Posterior cingulate gyrus (tissue), 11 donors: ENCODE measurements at places on chromosomes 1 and 21.
A peak's percentile ranks its signal among the peaks of the same experiment; 100 is the strongest.

GRCh38 chr1:198936371-198937083 lies 297.7 kb downstream of the PTPRC start:
- no peak for DNase-seq

GRCh38 chr1:43237121-43237520 lies 32.7 kb upstream of the TMEM125 start:
- DNase-seq, result no peak

GRCh38 chr21:31576428-31576827 lies 83.1 kb upstream of the SOD1 start:
- DNase-seq, result no peak

DNA sequence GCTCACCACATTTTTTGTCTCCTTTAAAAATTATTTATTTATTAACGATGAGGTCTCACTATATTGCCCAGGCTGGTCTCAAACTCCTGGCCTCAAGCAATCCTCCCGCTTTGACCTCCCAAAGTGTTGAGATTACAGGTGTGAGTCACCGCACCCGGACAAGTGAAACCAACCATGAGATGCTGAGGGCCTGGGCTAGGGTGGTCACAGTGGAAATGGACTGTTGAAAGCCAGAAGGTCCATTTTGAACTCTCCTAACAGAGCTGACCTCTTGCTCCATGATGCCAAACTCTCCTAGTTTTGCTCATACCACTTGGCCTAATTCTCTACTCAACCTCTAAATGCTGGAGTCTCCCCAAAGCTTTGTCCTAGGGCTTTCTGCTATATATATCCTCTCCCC lies 109.1 kb downstream of the SLC45A1 start:
- DNase-seq, result no peak

GRCh38 chr1:226204198-226204597 lies 17.7 kb upstream of the ACBD3 start:
- no peak for DNase-seq

- DNase-seq, result no peak
These were observed 463.8 kb downstream of the USP25 start for GRCh38 chr21:16193496-16194094.

- DNase-seq, result no peak
These were observed 1.7 kb downstream of the RNF223 start for GRCh38 chr1:1072299-1072848.

- DNase-seq, result no peak
These were observed 13.7 kb downstream of the MTARC2 start for GRCh38 chr1:220761688-220762427.

DNA sequence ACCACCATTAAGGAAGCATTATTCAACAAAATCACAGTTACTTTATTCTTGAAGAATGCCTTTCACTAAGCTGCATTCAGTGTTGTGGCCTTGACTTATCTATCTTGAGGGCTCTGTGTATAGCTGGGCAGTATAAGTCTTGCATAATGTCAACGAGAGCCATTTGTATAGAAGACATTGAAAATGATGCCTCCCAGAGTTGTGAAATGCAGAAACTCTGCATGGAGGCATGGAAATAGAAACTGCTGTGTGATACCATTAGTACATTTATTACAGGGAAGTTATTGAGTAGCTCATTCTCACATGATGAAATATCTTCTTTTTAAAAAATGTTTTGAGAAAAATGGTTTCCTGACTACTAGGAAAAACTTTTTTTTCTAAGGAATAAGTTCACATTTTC lies 111.4 kb upstream of the SNX7 start:
- no peak for DNase-seq

GRCh38 chr1:92536980-92537884 lies 50.5 kb upstream of the GFI1 start:
- no peak for DNase-seq

DNA sequence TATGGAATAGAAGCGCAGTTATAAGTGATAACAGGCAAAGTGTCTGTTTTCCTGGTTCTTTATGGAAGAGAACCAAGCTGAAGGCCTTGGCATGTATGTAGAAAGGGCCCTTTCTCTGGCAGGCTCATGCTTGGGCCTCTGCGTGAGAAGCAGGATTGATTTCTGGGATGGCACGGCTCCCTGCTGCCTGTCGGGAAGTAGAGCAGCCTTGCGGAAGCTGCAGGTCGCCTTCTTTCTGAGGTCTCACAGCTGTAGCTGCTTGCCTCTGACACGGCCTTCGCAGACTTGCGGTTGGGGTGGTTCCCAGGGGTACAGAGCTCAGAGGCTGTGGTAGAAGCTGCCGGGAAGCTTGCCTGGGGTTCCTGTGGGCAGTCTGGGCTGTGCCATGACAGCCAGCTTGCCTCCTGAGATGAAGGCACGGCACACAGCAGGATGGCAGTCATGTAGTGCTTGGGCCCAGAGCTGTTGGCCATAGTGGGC lies 39.4 kb downstream of the TRAPPC10 start:
- peak; percentile 38 for DNase-seq

DNA sequence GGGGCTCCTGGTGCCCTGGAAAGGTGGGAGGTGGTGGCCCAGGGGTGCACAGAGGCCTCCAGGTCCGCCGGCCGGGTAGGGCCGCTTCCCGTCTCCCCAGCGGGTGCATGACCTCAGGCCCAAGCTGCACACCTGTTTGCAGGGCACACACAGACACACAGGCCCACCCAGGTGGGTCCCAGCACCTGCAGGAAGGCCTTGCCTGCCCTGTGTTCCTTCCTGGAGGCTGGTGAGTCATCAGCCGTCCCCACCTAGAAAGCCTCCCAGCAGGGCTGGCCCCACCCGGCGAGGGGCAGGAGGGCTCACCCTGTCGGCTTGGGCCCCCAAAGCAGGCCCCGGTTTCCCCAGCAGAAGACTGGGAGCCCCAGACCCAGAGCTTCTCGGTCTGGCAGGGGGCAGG lies 23.6 kb upstream of the TTLL10 start:
- no peak for DNase-seq

- DNase-seq, result no peak
These were observed 16.2 kb upstream of the MPL start for GRCh38 chr1:43321331-43321891.

DNA sequence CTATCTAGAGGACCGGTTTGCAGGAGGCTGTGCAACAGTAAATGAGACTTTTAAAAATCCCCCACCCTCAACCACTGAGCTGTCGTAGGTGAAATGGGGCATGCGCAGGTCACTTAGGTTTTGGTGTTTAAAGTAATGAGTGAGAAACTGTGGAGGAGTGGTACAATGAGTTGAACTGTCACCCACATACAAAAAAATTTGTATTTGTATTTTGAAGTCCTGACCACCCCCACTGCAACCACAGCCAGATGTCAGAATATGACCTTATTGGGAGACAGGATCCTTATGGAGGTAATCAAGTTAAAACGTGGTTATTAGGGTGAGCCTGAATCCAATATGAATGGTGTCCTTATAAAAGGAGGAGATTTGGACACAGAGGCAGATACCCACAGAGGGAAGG lies 1.6 kb upstream of the IRF6 start:
- DNase-seq, result no peak
